Hematopoietic multipotent progenitor cell treated with erythropoietin and hydrocortisone succinate and interleukin-3 and kit ligand, for 4 days (in vitro differentiated cells): ENCODE measurements at places on chromosomes 6 and 20.

DNA sequence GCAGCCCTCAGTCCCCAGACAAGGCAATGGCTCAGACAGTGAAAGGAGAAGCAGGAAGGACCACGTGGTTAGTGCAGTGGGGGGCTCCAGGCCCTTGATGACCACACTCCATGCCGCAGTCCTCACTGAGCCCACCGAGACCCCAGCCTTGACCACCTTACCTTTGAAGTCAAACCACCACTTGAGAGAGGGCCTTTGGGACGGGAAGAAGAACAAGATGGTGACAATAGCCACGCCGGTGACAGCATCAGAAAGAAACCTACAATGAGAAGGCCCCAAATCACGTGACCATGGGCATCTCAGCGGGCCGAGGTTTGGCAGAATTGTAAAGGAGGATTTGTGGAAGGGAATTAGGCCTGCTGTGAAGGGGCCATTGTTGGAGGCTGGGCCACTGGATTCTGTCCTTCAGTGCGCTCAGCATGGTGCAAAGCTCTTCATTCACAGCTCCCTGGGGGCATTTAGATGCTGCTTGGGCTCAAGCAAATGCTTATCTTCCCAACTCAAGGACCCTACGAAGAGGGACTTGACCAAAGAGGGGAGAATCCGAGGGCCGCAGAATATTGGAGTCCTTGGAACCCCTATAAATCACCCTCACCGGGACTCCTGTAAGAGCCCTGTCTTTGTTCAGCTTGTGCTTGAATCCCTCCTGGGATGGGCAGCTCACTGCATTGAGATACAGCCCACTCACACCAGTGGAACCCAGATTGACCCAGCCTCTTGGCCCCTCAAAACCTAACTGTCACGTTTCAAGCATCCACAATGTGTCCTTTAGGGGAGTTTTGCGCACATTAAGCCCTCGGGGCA is 33.2 kb upstream of the OCSTAMP start:
- DNase-seq = no peak

DNA sequence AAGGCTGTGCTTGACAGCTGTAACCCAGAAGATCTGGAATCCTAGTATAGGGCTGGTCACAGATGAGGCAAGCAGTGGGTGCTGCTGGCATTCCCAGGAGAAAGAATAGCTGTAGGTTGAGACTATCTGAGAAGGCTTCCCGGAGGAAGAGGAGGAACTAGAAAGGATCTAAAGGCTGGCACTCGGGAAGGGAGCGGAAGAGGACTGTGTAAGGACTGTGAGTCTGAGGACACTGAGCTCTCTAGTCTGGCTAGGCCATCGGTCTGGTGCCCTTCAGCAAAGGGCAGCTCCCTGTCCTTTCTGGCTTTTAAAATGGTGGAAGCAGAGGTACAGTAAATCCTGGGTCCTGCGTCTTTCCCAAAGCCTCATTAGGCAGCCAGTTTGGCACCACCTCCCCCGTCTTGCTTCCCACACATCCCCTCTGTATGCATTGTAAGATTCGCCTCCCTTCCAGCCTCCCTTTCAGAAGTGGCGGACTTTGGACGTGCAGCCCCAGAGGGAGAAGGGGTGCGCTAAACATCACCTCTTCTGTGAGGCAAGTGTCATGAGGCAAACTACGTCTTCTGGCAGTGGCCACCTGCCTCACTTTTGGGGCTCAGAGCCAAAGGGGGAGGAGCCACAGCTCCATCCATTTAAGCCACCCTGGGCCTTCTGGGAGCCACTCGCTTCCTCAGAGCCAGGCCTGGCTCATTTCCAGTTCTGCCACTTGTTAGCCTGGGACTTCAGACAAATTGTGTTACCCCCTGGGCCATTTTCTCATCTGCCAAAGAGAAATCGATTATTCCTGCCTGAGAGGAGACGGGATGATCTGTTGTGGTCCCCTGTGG is 8.6 kb downstream of the SNPH start:
- DNase-seq = no peak

- DNase-seq = peak; percentile 84
Observed at GRCh38 chr6:147201885-147202515, 2.2 kb upstream of the STXBP5 start.

DNA sequence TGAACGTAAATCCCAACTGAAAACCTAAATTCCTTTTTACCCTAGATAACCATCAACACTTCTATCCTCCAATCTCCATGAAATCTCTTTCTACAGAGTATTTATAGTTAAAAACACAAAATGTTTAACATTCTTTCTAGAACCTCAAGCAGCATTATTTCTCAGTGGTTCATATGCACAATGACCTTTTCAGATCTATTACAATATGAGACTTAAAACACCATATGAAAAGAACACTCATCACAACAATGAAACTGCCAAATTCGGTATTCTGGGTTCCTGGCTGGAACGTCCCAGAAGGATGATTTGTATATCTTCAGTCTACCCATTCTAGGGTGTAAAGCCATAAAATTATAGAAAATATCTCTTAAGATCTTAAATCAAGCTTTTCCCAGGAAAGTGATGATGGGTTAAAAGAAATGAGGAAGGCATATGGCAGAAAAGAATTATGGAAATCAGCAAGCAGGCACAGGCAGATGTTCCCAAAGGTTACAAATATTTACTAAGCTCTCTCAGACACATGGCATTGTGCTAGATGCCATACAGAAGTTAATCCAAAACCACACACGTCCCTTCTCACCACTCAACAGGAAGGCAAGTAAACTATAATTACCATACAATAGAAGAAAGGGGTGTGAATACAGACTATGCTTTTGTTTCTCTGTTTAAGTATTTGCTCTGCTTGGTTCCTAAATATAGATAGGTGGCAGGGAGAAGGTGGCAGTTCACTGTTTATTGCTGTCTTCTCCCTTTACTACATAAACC is 118.0 kb downstream of the CHD6 start:
- DNase-seq = no peak

GRCh38 chr6:25403150-25403549 is 124.0 kb downstream of the CARMIL1 start:
- no peak for DNase-seq

DNA sequence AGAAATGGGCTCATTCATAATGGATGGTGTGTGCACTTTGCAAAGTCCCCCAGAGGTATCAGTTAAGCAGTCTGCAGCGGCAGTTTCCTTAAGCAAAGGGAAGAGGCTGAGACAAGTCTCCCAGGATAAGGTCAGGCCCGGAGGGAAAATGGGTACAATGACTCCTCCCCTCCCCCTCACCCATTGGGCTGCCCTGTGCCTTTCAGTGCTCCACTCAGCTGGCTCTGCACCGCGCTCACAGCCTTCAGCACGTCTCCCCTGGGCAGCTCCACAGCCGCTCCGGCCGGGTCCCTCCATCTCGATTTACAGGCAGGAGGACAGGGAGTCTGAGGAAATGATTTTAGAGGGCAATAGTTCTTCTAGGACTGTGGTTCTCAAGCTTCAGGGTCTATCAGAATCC is 264.8 kb downstream of the LRFN2 start:
- no peak for DNase-seq

- peak; percentile 67 for DNase-seq
Observed at GRCh38 chr6:36594816-36595643, 868 bp downstream of the SRSF3 start.

DNA sequence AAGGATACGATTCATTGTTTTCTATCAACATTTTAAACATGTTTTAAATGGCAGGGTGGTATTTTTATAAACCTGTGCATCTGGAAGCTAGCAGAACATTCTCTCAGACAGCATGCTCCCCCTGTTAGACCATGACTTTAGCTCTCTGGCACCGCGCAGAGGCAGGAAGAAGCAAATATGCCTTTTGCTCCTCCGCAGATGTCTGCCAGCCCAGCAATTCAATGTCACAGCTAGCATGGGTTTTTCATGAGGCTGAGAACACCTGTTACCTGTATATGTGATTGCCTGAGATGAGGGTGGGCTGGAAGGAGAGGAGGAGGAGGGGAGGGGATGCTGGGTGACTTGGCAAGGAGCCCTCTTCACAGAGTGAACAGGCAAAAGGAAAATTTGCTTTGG is 6.7 kb downstream of the MTCH1 start:
- DNase-seq = peak; percentile 75

DNA sequence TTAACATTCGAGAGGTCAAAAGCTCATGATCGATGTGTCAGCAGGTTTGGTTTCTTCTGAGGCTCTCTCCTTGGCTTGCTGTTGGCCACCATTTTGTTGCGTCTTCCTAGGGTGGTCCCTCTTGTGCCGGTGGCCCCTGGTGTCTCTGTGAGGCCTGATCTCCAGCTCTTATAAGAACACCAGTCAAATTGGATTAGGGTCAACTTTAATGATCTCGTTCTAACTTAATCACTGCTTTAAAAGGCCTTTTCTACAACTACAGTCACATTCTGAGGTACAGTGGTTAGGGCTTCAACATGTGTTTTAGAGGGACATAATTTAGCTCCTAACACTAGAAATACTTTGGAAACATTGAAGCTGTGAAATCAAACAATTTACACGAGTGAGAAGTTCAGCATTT is 240.8 kb upstream of the KCNQ5 start:
- DNase-seq = no peak

DNA sequence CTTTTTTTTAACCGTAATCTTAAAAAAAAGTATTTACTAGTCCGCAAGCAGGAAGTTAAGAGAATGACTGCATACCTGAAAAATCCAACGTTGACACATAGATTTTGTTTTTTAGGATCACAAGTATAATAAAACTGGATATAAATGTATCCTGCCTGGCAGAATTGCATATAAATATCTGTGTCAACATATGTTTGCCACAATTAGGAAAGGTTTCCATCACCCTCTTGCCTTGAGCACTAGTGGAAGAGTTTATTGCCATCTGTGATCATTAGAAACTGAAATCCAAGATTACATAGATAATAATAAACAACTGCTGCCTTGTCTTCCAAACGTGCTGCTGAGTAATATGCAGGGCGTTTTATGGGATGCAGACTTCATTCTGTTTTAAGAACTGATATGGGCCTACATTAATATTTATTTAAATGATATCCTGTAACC is 27.9 kb downstream of the PLEKHG1 start:
- DNase-seq = no peak

DNA sequence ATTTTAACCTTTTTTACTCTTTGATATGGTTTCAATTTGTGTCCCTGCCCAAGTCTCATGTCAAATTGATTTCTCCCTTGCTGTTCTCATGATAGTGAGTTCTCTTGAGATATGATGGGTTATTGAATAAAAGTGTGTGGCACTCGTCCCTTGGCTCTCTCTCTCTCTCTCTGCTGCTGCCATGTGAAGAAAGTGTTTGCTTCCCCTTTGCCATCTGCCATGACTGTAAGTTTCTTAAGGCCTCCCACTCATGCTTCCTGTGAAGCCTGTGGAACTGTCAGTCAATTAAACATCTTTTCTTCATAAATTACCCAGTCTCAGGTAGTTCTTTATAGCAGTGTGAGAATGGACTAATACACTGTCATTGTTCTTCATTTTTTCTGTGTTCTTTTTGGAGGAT is 48.5 kb downstream of the LIN28B start:
- peak; percentile 14 for DNase-seq

DNA sequence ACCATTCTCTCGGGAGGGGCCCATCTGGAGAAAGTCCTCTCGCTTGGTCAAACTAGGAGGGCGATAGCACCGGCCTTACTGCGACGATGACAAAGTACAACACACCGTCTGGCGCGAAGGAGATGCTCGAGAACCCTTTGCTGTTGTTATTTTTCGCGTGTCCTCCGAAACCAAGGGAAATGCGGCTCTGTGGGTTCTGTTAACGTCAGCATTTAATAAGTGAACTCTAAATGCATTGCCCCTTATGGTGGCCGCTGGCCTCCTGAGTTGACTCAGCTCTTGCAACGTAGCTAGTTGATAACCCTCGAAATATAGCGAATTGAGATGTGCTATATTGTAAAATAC is 577 bp upstream of the SCAND1 start:
- peak; percentile 71 for DNase-seq

DNA sequence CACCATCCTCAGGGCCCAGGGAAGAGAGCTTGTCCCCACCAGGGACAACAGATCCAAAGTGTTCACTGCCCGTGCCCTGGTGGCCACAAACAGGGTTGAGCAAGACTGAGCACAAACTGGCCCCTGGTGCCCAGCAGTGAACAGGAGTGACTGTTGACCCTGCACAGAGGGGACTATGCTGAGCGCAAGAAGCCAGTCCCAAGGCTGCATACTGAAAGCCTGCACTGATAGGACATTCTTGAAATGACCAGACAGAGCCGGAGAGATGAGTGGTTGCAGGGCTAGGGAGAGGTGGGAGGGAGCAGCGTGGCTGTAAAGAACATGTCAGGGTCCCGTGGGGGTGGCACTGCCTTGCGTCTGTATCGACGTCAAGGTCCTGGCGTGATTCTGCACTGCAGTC is 2.9 kb upstream of the FNDC11 start:
- DNase-seq = no peak

DNA sequence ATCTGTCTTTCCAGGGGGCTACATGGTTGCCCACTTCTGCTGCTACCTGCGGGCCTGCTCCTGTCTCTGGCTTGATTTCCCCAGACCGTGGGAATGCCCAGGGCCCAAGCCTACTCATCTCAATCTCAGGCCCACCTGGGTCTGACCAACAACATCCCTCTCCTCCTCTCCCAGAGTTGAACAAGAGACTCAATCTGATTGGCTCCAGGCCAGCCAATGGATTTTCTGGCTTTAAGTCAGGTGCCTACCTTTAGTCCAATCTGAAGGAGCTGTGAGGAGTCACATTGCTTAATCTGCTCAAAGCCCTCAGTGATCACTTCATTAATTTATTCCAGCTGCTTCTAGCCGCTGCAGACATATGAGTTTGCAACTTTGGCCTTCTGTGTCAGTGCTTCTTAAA is 162.4 kb upstream of the KCNG1 start:
- DNase-seq = peak; percentile 7

- DNase-seq = no peak
Observed at GRCh38 chr6:127077886-127078285, 40.6 kb upstream of the RSPO3 start.

DNA sequence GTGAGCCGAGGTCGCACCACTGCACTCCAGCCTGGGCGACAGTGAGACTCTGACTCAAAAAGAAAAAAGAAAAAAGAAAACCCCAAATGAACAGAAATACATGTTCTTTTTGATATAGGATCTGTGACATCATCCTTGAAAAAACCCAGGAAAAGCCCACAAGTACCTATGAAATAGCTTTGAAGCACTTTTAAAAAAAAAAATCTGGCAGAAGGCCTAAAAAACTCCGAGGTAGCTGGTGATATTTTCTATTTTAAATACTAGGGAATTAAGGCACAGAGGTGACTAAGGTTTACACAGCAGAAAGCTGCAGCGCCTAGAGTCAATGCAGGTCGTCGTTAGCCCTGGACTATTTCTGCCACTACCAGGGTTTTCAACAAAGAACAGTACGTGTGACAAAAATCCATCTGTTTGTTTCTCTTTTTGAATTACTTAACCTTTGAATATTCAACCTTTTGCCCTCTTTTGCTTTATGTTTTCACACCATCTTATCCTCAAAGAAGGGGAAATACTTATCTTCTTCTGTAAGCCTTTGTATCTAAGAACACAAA is 39.4 kb upstream of the EEF1A1 start:
- DNase-seq = no peak

- DNase-seq = no peak
Observed at GRCh38 chr6:107331409-107332386, 127.7 kb downstream of the PDSS2 start.

- DNase-seq = no peak
Observed at GRCh38 chr20:1209447-1210387, 6.5 kb downstream of the C20orf202 start.

GRCh38 chr6:9178071-9178470 is 742.7 kb upstream of the SLC35B3 start:
- DNase-seq = no peak
